Effector CD8-positive, alpha-beta T cell (primary cell): ENCODE measurements at places on chromosomes 11 and 22.

- no peak for DNase-seq
Observed at GRCh38 chr11:115710426-115710825, 206.2 kb upstream of the CADM1 start.

DNA sequence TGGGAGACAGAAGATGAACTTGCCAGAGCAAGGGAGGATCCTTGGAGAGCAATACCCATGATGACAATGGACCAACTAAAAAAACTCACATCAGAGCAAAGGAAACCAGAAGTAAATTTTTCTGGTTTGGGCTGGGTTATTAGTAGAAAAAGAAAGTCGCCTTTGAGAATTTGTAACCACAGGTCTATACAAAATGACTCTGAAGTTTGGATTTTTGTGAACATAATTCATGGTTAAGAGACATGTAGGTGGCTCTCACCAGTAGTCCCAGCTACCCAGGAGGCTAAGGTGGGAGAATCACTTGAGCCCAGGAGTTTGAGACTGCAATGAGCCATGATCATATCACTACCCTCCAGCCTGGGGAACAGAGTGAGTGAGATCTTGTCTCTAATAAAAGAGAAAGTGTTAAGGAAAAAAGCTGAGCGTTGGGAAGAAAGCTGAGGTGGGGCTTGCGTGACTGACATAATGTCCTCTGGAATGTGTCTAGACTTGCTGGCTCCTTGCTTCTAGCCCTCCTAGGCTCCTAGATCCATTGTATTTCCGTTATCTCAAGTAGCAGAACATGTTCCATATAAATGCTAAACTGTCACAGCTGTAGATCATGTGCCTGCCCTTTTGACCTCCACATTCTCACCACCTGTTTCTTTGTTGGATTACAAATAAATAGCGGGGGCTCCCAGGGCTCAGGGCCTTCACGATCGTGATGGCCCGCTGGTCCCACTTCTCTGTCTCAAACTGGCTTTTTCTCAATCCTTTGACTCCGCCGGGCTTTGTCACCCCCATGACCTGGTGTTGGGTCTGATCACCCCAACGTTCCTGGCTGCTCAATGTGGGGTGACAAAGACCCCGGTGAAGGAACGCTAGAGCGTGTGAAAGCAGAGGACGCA, 56.2 kb upstream of the SC5D start:
- DNase-seq = no peak

DNA sequence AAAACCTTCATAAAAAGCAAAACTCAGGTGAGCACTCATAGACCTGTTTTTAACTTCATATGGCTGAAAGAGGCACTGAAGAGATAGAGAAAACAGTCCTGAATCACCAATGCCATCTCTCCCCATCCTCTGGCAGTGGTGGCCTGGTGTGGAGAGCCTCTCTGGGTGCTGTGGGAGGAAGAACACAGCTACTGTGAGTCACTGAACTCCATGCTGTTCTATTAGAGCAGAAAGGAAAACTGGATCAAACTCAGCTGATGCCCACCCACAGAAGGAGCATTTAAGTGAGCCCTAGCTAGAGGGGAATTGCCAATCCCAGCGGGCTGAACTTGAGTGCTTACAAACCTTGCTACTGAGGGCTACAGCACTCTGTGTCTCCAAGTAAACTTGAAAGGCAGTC, 115.3 kb upstream of the SESN3 start:
- DNase-seq = no peak

- DNase-seq = no peak
Observed at GRCh38 chr11:34425867-34426266, 12.9 kb upstream of the CAT start.

DNA sequence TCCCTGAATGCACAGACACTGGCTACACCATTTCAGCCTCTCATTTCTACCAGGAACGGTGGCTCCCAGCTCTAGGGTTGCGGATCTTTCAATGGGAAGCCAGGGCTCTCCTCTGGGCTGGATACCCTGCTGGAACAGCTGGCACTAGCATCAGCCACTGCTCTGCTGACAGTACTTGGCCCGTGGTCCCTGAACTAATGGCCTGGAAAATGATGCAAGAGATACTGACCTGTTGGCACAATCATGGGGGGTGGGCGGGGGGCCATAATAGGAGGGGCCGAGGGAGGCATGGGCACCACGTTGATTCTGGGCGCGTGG, 10.7 kb upstream of the TBC1D10A start:
- DNase-seq = no peak

GRCh38 chr11:66470015-66470414, 3.3 kb downstream of the PELI3 start:
- DNase-seq = no peak

GRCh38 chr11:59542142-59542810, 30.9 kb downstream of the OR4D9 start:
- no peak for DNase-seq
